ENCODE measurements at places on chromosomes 3 and 15.

GRCh38 chr3:123706871-123707270 lies 122.0 kb upstream of the HACD2 start:
- no peak for DNase-seq

GRCh38 chr15:93231261-93231925 lies 142.4 kb upstream of the RGMA start:
- DNase-seq, result no peak

- no peak for DNase-seq
Measured at GRCh38 chr3:100270215-100270583, 9.4 kb downstream of the TBC1D23 start.

- DNase-seq, result no peak
Measured at GRCh38 chr15:32121384-32121695, 91.0 kb downstream of the CHRNA7 start.

- no peak for DNase-seq
Measured at GRCh38 chr3:46701181-46701939, at the start of gene TMIE. TSS of gene TMIE (plus strand) at chr3:46701392. CDS start at chr3:46701488, 96 bp downstream.

DNA sequence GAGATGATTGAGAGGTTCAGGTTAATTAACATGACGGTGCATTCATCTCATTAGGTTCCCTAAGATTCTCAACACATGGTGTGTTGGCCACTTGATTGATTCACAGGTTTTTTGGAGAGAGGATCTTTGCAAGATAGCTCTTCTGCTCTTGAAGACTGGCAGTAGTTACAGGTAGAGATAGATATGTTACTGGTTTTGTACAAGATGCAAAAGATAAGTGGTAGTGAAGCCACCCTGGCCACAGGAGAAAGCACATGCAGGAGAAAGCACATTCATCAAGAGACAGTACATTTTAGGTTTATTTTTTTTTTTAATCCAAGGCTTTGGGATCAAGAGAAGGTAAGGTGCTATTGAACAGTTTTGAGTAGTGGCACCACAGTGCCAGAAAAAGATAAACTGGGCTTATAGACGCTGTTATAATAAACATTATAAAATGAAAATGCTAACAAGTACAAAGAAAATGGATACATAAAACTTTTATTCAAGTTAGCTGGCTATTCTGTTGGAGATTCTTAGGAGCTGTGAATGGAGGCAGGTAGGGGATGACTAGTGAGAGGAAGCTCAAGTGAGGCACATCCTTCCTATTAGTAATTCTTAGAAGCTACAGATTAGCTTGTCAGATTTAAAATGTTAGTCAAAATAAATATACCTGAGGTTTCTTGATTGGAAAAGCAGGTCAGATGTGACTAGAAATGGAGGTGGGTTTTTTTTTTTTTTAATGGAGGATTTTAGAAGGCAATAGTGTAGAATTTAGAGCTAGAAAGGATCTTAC lies 10.8 kb downstream of the SELENOT start:
- DNase-seq, result no peak

DNA sequence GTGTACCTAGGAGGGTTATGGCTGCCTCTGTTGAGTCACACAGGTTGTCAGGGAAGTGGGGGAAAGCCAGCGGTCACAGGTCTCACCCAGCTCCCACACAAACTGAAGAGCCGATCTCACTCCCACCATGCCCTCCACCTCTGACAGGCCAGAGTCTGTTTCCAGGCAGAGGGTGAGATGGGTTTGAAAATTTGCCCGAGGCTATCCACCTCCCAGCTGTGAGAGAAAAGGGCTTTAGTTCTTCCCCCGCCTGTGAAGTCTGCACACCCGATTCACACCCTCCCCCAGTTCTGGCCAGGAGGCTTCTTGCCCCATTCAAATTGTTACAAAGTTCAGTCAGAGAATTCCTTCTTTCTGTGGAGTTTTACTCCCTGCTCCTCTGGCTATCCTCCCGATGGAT lies 446.9 kb downstream of the EDEM1 start:
- DNase-seq, result no peak

GRCh38 chr3:148708409-148708808 lies 10.7 kb downstream of the AGTR1 start:
- DNase-seq, result no peak

- DNase-seq, result no peak
Measured at GRCh38 chr3:7658294-7658693, 797.4 kb downstream of the GRM7 start.

DNA sequence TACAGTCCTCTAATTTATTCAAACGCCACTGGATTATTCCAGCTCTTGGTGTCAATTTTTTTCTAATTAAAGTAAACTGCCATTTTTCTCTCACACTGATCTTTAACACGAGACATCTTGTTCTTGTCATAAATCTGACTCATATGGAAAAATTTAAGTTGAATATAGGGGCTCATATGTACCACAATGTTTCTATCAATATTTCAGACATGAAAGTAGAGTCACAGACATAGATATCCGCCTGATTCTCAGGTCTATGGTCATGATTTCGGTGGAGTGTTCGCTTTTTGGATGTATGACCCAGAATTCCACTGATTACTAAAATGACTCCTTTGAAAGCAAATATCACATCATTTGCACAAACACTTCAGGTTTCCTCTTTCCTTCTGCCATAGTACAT lies 552.8 kb downstream of the FOXP1 start:
- no peak for DNase-seq

DNA sequence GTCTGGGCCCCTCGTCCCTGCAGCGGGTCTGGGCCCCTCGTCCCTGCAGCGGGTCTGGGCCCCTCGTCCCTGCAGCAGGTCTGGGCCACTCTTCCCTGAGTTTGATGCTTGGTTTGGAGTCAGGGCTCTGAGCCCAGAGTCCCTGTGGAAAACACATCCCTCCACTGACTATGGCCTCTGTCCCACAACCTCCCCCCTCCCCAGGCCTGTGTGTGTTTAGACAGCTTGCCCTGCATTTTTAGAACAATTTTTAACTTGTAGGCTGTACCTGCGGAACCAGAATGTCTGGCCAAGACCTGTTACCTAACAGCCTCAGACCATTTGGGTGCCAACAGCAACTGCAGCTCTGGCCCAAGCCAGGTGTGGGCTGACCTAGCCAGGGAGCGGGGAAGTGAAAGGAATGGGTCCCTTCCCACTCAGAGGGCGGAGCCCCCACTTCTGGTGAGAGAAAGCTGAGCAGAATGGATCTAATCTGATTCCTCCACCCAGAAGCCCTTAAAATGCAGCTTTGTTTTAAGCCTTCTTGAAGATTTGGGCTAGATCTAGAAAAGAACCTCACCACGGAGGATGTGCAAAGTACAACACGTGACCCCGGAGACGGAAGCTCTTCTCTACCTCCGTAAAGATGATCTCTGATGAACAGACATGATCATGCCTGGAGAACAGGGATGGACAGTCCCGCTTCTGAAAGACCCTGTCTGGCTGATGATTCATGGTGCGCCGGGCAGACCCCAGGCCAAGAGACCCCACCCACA lies 60.5 kb upstream of the TFRC start:
- DNase-seq, result no peak

- no peak for DNase-seq
Measured at GRCh38 chr3:181455276-181455675, 256.4 kb upstream of the SOX2 start.

DNA sequence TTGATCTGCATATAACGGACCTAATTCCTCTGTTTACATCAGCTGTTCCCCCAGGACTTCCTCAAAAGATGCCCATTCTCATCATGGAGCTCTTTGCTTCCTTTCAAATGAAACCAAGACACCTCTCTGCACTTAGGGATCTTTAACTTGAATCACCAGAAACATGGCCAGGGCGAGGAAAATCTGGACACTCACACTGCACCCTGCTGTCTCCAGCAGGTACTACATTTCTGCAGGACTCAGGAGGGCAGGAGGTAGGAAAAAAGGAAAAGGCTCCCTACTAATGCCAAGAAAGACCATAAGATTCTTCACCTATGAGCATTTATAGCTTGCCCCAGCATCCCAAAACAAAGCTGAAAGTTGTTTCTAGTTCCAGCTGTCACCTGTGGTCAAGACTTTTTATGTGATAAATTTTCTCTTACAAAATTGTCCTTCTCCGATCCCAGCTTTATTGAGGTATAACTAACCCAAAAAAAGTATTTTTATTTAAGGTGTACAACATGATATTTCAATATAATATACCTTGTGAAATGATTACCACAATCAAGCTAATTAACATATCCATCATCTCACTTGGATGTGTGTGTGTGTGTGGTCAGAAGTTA lies 87.3 kb upstream of the C15orf61 start:
- peak; percentile 52 for DNase-seq

- no peak for DNase-seq
Measured at GRCh38 chr3:151015767-151016477, 43.4 kb upstream of the CLRN1 start.

GRCh38 chr15:59345326-59345725 lies 27.3 kb downstream of the MYO1E start:
- no peak for DNase-seq

DNA sequence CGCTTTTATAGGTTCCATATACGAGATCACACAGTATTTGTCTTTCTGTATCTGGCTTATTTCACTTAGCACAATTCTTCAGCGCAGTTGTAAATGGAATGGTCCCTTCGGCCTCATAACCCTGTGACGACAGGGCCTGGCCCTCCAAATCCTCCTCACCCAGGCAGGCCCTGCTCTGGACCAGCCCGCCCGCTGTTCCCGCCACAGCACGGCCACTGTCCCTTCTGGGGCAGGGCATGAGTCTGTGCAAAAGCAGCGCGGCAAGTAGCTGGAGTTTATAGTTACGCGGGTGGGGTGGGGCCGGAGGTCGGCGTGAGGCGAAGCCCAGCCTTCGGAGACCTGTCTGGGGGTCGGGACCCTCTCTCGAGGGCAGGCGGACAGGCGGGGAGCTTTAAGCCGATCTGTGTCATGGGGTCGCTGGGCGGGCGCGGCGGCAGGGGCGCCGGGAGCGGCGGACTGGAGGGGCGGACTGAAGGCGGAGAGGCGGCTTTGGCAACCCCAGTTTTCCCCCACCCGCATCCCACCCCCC lies 543 bp downstream of the ARPIN start:
- DNase-seq, result no peak

GRCh38 chr3:109559389-109559788 lies 222.0 kb upstream of the DPPA4 start:
- DNase-seq, result no peak

- DNase-seq, result no peak
Measured at GRCh38 chr3:197592361-197593045, 36.7 kb upstream of the BDH1 start.

DNA sequence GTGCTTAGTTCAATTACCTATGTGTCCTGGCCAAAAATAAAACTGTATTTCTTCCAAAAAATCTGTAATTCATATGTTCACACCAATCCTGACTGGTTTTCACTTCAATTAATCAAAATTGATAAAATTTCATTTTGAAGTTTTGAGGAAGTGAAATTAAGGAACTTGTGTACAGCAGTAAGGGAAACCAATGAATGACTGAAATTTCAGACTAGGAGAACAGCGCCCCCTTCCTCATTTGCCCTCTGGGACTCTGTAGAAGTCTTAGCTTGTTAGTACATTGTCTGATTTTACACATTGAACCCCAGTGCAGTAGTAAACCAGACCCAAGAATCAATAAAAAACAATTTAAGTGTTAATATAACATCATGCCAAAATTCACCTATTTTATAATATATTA lies 495.3 kb upstream of the AGTR1 start:
- DNase-seq, result no peak

DNA sequence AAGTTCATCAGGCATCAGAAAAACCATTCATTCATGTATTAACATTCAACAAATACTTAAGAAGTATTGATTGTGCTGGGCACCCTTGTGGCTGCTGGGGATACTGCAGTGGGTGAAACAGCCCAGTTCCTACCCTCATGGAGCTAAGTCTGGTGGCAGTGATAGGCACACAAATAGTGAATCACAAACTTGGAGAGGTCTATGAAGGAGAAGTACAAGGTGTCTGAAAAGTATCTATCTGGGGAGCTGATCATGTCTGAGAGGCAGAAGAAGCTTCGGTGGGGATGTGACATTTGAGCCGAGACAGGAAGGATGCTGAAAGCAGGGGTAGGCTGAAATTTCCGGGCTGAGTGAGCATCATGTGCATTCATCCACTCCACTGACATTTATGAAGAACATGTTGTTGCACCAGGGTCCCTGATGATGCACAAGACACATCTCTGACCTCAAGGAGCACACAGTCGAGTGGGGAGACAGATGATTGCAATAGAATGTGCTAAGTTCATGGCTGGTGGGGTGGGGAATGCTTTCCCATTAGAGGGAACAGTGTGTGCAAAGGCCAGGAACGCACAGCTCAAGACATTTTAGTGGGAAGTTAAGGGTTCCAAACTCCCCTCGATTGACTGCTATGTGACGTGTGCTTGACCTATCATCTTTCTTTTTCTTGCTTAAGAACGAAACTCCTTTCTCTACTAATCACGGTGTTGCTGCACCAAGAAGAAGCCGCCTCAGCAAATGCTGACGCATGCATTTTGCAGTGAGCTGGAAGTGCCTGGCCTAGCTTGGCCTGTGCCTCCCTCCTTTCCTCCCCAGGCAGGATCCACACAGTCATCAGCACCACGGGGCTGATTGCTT lies 309.1 kb upstream of the ICE2 start:
- peak; percentile 54 for DNase-seq

DNA sequence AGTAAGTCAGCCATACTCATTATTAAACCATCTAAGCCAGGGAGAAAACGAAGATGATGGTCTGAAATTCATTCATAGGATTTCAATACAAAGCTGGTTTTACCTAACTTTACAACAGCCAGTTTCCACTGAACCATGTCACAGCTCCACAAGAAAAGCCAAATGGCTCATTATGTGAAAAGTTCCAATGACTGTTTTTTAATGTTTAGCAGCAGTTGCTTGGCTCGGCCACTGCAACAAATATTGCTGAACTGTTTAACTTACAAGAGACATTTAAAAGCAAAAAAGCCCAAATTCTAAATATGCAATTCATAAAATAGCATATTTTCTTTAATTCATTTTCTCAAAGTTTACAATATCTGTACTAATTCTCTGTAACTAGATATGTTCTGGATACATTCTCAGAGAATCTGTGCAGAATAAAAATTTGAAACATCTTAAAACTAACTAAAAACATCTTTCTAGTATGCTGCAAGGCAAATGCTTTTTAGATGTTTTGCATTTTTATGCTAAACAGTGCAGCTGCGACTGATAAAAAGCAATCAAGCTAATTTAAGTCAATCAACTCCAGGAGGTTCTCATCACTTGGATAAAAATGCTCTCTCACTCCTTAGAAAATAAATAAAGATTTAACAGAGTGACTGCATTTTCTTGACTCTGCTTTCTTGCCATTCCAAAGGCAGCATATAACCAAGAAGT lies 356.5 kb downstream of the ERC2 start:
- no peak for DNase-seq

GRCh38 chr3:174242311-174243041 lies 616.7 kb upstream of the NAALADL2 start:
- no peak for DNase-seq

DNA sequence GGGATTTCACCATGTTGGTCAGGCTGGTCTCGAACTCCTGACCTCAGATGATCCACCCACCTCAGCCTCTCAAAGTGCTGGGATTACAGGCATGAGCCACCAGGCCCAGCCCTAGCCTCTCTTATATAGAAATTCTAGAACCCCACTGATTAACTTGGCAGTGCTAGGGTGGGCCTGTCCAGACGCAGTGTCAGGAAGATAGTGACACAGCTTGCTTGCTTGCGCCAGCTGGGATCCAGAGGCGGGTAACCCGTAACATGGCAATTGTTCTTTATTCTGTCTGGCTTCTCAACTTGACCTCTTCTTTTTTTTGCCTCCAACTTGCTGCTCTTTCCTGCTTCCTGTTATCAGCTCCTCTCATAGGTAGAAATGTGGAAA lies 16.2 kb downstream of the CEP19 start:
- no peak for DNase-seq
